ENCODE measurements at places on chromosomes 7 and 10.

DNA sequence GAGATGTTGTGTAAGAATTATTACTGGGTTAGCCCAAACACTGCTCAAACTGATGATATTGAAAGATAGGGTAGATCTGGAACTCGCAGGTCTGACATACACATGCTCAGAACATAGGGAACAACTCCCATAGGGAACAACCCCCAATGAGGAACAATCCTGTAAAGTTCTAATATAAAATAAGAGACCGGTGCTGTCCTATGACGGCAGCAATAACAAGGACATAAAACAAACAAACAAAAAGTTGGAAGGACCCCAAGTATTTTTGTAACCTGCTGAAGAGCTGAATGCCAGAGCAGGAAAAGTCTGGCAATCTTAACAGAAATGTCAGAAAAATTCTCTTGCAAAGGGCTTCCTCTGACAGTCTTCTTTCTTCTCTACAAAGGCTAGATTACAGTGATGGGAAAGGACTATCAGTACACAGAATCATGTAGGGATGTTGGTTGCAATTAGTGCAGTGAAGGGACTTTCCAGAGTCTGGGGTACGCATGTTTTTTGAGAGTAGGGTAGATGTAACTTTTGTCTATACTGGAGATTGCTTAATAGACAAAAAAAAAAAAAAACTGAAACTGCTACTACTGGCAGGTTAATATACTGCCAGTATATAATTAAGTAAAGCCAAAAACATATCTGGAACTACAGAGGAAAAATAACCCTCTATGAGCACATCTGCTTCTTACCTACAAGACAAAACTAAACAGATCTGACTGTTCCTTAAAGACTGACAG is 35.5 kb downstream of the IDE start:
- DNase-seq = no peak

- DNase-seq = no peak
These were observed 41.9 kb downstream of the ANKMY2 start for GRCh38 chr7:16603633-16604032.

GRCh38 chr7:6725003-6725402 is 18.3 kb upstream of the ZNF12 start:
- DNase-seq = no peak

GRCh38 chr7:11216276-11216675 is 242.6 kb downstream of the PHF14 start:
- no peak for DNase-seq

DNA sequence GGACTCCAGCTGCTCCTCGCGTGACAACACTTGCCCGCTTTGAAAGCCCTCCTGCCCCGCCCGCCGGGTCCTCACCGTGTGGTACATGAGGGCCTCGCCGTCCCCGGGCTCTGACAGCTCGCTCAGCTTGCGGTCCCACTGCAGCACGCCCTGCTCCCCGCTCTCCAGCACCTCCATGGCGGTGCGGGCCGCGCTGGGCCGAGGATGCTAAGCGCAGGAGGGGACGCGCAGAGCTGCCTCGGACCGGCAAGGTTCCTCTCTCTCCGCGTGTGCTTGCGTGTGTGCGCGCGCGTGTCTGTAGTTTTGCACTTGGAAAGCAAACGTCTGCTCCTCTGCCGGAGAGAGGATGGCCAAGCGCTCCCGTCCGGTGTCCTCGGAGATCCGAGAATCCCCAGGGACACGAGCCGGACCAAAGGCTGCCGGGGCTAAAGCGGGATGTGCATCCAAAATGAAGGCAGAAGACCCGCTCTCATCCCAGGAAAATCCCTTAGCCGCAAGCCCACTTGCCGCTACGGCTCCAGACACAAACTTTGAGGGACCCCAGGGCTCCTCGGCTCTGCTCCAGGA is at the start of gene CREB3L2:
Gene CREB3L2, minus strand, starts transcription at position 558 of the 567 bp plus-strand sequence. Its CDS starts 381 bp downstream, at position 177.
- DNase-seq = no peak

DNA sequence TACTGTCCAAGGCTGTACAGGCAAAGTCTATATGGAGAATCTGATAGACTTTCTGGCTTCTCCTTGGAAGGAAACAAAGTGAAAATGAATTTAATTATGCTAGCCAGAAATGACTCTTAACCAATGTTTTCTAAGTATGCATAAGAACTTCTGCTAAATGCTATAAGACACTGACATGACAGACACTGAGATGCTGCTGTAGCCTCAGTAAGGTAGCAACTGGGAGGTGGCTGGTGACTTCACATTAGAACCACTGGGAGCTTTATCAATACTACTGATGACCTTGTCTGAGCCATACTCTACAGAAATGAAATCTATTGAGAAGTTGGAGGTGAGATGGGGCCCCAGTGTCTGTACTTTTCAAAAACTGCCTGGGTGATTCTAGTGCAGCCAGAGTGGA is 188.6 kb downstream of the ZNF365 start:
- DNase-seq = no peak

DNA sequence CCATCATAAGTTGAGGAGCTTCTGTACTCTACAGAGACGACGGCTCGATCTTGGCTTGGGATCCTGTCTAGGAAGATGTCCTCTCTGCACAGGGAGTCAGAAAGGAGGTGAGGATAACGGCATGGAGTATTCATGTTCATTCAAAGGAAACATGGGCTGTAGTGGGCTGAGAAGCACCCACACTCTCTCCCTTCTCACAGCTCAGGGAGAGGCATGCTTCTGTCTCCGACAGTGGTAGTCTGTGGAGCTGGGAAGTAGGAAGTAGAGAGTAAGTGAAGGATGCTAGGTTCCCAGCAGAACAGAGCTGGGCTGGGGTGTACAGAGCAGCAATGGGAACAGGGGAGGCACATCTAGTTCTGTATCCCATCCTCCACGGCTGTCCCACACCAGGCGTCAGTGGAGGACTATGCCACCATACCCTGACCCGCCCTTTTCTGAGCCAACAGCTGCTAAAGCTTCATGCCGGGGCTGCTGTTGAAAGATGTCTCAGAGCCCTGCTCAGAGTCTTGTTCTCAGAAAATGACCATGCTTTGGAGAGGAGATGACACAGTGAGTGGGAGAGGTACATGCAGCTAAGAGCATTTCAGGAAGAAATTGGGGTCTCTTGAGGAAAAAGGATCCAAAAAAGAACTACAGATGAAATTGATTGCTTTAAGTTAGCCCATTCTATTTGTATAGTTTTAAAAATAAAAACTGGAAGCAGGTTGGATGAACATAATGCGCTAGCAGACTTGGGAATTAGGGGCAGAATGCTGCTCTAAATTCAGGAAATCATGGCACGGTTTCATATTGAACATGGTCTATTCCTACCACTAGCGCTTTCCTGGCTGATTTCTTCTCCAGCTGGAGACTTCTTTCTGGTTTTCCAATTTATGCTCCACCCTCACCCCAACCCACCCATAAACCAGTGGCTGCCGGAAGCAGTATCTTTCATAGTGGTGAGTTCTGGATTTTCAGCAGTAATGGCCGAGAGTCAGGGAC is 138.6 kb downstream of the CHN2 start:
- no peak for DNase-seq

GRCh38 chr7:101563943-101564777 is 64.9 kb downstream of the MYL10 start:
- DNase-seq = no peak

DNA sequence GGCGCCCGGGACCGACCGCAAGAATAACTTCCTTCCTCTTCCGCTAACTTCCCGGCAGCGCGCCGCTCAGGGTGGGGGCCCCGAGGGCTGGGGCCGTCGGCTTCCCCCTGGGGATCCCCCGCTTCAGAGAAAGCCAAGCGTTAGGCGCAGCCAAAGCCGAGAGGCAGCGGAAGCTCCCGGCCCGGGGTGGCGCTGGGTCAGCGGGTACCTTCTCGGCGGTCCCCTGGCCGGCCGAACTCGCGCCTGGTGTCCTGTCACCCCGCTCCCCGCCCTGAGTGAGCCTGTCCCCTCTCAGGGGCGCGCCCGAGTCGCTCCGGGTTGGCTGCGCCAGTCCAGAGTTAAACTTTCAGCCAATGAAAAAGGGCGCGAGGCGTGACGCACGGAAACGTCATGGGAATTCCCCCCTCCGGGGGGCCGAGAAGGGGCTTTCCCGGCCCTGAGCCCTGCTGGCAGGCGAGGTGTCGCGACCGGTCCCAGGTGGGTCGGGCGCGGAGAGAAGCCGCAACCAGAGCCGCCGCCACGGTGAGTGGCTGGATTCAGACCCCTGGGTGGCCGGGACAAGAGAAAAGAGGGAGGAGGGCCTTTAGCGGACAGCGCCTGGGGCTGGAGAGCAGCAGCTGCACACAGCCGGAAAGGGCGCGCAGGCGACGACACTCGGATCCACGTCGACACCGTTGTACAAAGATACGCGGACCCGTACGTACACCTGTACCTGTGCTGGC is 1.3 kb upstream of the NFKB2 start:
- peak; percentile 70 for DNase-seq

DNA sequence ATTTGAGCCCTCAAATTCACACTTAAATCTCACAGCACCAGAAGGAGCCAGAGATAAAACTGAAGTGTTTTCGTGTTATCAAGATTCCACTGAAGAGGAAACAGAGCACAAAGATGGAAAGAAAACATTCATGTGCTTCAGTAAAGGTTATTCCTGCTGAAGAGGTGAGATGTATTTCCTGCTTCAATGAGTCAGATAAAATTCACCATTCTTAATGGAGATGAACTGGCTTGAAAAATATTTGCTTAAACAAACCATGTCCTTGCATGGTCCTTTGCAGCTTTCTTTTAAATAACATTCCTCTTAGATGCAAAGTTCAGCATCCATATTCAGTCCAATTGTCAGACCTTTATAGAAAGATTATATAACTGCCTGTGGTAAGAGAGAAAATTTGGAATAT is 294.2 kb downstream of the IPMK start:
- DNase-seq = no peak

GRCh38 chr7:28135760-28136159 is 44.8 kb downstream of the JAZF1 start:
- no peak for DNase-seq

DNA sequence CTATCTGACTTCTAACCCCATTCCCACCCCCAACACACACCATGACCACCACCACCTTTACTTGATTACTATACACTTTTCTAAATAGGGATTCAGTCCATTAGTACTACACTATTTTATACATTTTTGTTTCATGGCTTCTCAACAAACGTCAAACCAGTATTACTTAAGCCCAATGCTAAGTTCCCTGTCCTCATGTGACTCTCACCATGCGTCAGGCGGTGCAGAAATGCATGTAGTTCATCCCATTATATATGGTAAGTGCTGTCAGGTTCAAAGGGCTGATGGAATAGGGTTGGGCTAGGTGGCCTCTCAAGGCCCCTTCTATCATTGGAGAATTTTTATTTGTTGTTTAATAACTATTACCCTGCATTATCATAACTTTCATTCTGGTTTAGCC is 19.5 kb upstream of the VPS41 start:
- DNase-seq = no peak

GRCh38 chr10:14736600-14737081 is 38.1 kb downstream of the FAM107B start:
- no peak for DNase-seq

GRCh38 chr7:101935521-101936141 is 118.2 kb downstream of the CUX1 start:
- no peak for DNase-seq

DNA sequence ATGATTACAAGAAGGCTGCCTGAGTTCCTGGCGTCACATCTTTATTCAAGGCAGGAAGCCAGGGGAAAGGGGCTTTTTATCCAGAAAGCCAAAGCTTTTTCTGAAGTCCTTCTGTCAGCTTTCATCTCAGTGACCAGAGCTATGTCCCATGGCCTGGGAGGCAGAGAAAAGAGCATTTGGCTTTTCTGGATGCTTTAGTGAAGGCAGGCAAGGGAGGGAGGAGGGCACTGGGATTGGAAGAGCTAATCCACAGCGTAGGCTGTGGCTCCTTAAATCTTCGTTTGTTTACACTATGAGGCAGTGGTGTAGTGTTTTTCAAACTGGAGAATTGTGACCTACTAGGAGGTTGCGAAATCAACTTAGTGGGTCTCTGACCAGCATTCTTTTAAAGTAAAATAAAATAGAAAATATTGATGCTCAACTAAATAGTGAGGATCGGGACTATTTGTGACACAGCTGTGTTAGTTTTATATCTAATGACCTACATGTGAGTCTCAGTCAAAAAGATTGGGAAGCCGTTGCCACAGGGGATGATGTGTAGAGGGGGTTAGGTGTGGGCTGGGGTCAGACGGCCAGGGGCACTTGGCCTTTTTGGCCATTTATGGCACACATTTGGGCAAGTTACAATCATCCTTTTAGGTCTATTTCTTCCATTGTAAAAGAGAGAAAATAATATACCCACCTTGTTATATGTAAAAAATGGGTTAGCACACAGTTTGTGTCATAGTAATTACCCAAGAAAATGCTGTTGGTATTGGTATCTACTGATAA is 14.1 kb downstream of the CRYGN start:
- DNase-seq = no peak

DNA sequence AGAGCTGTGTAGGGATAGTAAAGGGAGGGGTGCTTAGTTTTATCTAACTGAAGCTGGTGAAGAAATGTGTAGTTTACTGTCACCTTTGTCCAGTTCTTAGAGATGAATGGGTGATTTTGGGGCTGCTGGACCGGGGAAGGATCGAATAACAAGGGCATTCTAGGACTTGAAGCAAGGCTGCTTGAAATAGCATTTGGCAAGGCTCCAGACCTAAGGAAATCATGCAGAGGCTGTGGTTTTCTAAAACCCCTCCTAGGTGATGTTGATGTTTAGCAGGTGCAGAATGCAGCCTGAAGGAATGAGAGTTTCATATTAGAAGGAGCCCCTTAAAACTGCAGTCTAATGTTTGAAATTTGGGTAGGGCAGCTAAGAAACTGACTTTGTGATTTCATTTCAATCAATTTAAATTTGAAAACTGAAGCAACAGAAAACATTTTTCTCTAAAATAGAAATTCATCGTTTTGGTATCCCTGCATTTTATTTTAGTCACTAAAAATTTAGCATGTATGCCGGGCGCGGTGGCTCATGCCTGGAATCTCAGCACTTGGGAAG is 68.5 kb downstream of the TET1 start:
- no peak for DNase-seq

DNA sequence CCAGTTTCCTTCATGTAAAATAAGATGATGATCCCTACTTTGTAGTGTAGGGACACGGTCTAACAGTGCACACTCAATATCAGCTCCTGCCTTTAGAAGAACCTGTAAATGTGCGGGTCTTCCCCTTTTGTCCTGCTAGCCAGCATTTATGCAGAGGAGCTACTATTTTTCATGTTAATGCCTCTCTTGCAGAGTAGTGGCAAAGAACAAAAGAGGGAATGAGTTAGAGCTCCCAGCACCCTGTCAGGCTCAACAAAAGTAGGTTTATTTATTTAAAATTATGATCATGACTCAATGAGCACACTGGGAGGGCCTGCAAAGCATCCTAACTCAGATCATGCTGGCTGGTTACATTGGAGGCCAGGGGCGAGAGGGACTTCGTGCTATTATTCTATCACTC is 414.5 kb upstream of the COBL start:
- DNase-seq = no peak

DNA sequence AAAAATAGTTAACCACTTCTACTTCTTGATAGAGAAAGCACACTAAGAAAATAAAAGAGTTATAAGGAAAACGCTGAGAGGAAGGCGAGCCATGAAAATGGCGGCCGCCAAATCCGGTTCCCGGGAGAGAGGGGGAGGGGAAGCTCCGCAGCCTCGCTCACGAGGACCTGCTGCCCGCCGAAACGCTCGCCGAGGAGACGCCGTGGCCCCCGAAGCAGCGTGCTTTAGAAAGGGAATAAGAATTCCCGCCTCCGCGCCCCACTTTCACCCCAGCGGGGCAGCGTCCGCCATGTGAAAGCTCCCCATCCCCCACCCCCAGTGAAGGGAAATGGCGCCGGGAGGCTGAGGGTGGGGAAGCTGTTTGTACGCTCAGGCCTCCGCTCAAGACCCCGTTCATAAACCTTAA is 505 bp downstream of the HNRNPA2B1 start:
- DNase-seq = no peak

All from smooth muscle cell of the brain vasculature (primary cell).